Muscle of back (tissue), 13 donors: ENCODE measurements at places on chromosomes 6 and 20.

GRCh38 chr6:107673076-107673494, 151.0 kb downstream of the SCML4 start:
- DNase-seq, result peak; percentile 31

DNA sequence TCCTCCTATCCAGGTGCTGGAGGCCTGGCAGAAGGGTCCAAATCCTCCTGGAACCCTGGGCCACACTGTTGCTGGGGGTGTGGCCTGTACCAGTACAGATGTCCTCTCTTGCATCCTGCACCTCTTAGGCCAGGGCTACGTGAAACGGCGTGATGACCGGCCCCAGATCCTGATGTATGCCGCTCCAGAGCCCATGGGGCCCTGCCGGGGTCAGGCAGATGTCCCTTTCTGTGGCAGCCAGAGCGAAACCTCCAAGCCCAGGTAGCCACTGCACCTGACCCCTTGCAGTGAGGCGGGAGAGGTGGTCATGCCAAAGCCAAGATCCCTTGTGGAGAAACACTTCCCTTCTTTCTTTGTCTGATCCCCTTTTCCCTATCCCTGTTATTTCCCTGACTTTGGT, 14.2 kb downstream of the DNPH1 start:
- no peak for DNase-seq

DNA sequence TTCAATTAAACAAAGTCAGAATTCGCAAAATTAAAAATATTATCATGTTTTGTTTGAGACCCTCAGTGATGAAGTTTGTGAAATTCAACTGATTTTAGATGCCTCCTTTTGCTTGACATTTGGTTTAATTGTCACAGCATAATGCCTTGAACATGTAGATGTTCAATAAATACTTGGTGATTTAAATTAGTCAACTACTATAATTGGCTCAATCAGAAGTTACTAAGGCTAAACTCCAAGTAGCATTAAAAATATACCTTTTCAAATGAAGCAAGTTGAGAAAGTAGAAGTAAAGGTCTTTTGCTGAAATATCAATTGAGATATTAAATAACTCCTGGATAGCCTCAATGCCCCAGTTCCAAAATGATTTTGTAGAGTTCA, 145.8 kb upstream of the AKIRIN2 start:
- DNase-seq, result no peak

DNA sequence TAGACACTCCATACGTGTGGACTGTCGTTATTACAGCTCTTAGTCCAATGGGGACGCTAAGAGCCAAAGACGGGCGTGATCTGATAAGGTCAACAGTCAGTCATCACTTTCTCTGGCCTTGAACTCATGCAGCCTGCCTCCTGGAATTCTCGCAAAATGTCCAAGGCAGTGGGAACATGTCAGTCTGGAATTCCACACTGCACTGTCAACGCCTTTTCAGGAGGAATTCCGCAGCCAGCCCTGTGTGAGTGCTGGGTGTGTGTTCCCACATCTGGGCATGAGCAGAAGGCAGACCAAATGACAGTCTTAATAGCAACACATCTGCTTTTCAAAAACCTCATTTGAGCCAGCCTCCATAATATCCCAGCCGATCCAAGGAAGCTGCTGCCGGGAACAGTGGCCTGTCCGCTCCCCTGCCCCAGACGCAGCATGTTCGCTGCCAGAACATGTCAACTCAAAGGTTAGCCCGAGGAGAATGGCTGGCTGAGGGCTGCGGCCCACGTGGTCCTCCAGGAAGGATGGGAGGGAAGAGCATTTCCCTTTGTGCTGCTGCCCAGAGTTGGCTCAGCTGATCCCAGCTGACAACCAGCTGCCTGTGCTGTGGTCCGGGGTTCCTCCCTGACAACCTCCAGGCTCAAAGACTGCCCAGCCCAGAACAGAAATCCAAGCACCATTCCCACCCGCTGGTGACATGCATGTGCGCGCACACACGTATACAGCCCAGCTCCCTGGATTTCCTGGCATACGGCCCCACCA, 103.1 kb downstream of the SULF2 start:
- DNase-seq, result peak; percentile 50

- DNase-seq, result no peak
These were observed 28.0 kb downstream of the FRMD1 start for GRCh38 chr6:168050881-168051586.

DNA sequence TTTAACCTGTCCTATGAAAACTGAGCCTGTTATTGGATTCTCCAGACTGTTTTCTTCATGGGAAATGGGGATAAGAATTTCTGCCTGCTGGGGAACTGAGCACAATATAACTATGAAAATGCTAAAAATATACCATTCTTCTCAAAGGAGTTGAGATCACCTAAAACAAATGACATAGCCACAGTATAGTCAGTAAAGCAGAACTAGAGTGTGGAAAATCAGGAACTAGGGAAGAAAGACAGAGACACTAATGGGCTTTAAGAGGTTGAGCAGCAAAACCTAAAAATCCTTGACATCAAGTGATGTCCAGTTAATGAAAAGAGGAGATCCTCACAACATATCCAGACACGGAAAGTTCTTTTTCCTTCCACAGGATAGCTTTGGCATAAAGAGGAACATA, 215.7 kb upstream of the CST7 start:
- DNase-seq, result no peak

GRCh38 chr20:41175201-41175651, 37.9 kb downstream of the PLCG1 start:
- no peak for DNase-seq

- DNase-seq, result no peak
These were observed 1.3 kb downstream of the NOTCH4 start for GRCh38 chr6:32222333-32223230.

DNA sequence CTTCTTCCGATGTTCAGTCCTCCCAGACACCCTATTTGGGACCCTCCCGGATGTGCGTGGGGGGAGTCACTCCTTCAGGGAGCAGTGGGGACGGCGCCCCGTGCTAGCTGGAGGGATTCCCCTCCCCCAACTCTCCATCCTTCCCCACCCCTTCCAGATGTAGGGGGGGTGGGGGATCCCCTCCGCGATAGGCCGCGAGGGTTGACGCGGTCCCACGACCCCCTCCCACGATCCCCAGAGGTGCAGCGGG, 548 bp downstream of the GNL1 start:
- DNase-seq, result peak; percentile 64

- DNase-seq, result no peak
These were observed 1.4 kb upstream of the BTN3A1 start for GRCh38 chr6:26400626-26401025.

DNA sequence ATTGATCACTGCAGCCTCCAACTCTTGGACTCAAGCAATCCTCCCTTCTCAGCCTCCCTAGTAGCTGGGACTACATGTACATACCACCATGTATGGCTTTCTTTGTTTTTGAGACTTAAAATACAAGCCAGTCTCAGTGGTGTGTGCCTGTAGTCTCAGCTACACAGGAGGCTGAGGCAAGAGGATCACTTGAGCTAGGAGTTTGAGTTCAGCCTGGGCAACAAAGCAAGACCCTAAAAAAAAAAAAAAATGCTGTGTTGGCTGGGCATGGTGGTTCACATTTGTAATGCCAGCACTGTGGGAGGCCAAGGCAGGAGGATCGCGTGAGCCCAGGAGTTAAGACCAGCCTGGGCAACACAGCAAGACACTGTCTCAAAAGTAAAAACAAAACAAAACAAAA, 51.7 kb downstream of the UBR2 start:
- no peak for DNase-seq

DNA sequence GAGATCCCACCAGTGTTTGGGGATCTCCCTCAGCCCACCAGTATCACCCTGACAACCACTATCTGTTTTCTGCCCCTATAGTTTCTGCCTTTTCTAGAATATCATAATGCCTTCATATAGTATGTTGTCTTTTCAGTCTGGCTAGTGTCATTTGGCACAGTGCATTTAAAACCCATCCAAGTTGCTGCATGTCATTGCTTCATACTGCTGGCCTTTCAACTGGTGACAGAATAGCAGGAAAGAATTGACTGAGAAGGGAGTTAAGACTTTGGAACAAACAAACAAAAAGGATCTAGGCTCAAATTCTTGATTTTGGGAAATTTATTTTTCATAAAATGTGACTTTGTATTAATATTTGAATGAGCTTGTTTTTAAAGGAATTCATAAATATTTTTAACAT, 4.5 kb downstream of the LMBRD1 start:
- peak; percentile 26 for DNase-seq

DNA sequence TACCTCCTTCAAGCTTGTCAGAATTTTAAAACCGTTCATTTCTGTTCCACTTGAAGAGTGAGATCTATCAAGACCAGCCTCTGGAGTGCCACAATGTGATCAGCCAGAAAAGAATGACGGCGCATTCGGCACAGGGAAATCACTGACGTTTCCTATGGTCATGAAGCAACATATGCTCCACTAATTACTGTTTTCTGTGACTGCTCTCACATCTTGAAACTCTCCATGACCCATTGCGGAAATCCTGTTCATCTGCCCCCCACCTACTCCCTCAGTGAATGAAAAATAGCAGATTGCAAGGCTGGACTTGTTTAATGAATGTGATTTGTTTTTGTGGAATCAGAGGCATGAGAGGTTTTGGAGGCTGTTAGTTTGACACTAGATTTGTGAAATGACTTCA, 53.2 kb downstream of the SAMD5 start:
- no peak for DNase-seq

DNA sequence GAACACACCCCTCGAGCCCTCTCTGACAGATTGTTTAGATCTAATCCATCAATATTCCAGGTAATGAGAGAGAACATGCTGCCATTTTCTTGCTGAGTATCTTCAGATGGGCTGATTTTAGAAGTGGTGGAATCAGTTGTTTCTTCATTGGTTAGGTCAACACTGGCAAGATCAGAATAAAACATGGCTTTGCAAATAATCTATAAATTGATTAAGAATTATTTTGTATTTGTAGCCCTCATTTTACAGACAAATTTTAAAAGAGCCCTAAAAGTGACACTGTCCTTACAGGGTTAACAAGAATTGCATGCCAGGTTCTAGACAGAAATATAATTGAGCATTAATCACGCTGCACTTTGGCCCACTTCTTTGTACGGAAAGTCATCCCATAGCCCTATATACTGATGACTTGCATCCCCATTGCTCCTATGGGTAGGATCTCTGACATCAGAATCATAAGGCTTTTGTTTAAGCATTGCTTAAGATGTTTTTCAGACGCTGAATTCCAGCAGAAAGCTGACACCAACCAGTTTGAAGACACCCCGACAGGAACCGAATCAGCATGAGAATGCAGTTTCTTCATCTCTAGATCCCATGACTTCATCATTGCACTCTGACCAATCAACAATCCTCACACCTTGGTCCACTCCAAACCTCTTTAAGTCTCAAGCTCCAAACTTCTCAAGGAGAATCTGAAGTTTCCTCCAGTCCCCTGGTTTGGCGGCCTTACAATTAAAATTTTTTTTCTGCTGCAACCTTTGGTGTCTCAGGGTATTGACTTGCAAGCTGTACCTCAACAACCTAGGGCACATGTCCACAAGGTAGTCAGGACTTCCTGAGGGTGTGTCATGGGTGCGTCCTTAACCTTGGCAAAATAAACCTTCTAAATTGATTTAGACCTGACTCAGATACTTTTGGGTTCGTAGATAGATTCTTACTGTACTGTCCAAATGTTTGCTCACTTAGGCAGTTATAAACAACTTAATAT, 7.8 kb downstream of the TDP2 start:
- no peak for DNase-seq

DNA sequence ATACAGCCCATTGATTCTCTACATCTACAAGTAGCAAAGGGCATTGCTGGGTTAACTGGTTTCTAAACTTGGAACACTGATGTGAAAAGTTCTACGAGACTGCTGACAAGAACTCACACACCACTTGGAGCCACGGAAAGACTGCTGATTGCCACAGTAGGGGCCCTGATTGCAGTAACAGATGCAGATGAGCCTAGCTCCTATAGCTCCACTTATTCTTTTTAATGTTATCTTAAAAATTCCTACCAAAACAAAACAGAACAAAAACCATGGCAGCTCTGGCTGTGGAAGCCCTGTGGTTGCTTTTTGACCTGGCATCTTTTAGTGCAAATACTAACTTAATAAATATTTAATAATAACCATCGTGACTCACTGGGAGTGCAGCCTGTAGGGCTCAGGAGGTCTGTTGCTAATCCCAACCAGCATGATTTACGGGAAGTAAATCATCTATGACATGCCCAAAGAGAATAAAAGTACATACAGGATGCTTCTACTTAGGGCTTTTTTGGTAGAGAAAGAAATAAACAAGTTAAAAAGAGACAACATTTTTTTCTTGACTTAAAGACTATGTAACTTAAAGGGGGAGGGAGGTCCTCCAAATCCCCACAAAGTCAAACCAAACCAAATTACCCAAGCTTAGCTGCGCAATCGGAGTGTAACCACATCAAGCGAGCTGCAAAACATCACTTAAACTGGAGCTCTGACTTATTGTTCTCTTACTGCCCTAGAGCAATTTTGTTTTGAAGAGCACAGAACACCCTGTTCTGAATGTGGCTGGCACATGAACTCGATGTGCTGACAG, 87.2 kb downstream of the FKBP5 start:
- peak; percentile 69 for DNase-seq

DNA sequence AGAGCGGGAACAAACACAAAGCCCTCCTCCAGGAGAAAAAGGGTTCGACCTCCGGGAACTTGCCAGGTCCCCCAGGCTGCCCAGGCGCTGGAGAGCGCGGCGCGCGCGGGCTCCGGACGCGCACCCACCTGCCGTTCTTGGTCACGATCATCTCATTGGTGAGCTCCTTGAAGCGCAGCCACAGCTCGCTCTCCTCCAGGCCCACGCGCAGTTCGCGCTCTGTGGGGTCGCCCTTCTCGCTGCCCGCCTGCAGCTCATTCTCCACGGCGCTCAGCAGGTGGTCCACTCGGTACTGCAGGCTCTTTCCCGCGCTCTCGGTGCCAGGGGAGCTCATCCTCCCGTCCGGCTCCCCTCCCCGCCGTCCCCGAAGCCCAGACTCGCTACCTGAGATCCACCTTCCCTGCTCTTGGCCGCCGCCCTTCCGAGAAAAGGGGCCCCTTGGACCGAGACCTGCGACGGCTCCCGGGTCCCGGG, 356 bp downstream of the TBXT start:
- no peak for DNase-seq

- DNase-seq, result no peak
These were observed 163.0 kb downstream of the RIMS1 start for GRCh38 chr6:72049376-72049775.

DNA sequence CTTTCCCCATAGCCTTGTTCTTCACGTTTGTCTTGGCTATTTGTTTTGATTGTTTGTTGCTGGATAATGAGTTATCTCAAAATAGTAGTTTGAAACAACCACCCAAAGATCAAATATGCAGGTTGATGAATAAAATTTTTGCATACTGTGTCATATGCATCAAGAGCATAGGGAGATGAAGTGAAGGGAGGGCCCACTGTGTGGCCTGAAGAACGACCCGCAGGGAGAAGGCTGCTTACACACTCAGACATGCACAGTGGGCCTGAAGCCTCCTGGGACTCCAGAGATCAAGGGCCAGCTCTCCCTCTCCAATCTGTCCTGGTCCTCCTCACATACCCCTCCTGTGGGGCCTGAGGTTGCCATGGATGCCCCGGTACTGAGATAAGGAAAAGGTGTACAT, 16.2 kb upstream of the TREM2 start:
- DNase-seq, result no peak

DNA sequence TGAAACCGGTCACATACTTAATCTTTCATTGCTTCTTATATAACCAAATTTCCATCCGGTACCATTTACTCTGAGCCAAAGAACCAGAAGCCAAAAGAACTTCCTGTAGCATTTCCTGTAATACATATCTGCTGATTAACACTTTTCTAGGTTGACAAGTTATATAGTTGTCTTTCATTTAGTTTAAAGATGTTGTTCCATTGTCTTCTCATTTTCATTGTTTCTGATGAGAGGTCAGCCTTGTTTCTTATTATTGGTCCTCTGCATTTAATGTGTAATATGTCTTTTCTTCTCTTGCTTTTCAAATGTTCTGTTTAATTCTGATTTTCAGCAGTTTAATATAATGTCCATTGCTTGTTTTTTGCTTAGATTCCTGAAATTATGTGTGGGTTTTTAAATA, 214.5 kb upstream of the CCN2 start:
- DNase-seq, result no peak
